ENCODE measurements at places on chromosomes 7 and 10.

GRCh38 chr10:98623176-98623575, 176.4 kb upstream of the HPS1 start:
- no peak for DNase-seq
- no peak overlapping the region for H3K4me3 ChIP-seq
- H3K27ac ChIP-seq, result no peak overlapping the region
- no peaks in the 10 kb centered on the region for H3K36me3 ChIP-seq

- H3K27me3 ChIP-seq, result peaks cover 99% of the 10 kb centered on the region
- H3K4me1 ChIP-seq, result no peaks in the 10 kb centered on the region
- H3K4me3 ChIP-seq, result no peak overlapping the region
- H3K27ac ChIP-seq, result no peak overlapping the region
Observed at GRCh38 chr7:1238450-1238882, 5.8 kb downstream of the UNCX start.

- H3K4me1 ChIP-seq, result peaks cover 16% of the 10 kb centered on the region
- no peaks in the 10 kb centered on the region for H3K27me3 ChIP-seq
- H3K36me3 ChIP-seq, result peaks cover 5% of the 10 kb centered on the region
- H3K4me3 ChIP-seq, result no peak overlapping the region
- no peak for DNase-seq
Observed at GRCh38 chr10:110446954-110447608, 50.6 kb upstream of the DUSP5 start.

- no peaks in the 10 kb centered on the region for H3K27me3 ChIP-seq
- peaks cover 8% of the 10 kb centered on the region for H3K4me1 ChIP-seq
- H3K4me3 ChIP-seq, result no peak overlapping the region
Observed at GRCh38 chr10:74900297-74900696, 73.9 kb downstream of the KAT6B start.

DNA sequence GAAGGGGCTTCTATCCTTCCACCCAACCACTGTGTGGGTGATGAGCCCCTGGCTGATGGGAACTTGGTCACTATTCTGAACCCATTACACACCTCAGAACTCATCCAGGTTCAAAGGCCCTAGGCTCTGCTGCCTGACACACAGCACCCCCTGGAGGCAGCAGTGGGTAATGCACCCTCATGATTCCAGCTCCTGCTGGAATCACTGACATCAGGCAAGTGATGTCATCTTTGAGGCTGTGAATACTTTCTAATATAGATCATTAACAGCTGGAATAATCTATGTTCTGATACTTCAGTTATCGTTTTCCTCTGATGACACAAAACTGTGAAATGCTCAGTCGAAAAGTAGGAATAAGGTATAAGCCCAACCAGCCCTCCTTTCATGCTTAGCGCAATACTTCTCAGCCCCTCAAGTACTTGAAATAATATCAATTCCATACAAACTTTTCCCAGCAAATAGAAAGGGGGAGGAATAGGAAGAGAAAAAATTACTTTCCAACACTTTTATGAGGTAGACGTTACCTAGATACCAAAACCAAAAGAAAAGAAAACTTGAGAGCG, 7.5 kb upstream of the RBP3 start:
- H3K4me1 ChIP-seq, result peaks cover 11% of the 10 kb centered on the region
- DNase-seq, result peak; percentile 79
- no peak overlapping the region for H3K4me3 ChIP-seq

DNA sequence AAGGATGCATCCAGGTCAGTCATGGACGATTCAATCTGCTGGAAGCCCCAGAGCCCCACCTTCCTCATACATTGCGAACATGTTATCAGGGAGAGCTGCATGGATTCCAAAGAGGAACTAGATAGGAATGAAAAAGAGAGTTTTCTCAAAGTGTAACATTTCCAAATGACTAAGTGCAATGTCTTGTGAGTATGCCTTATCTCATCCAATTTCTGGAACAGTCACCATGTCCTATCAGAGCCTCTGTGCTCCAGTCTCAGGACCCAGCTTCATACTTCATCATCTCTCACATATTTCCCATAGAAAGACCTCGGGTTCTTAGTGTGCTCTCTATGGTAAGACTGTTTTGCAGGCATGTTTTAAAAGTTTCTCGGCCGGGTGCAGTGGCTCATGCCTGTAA, 26.8 kb downstream of the ZC3HC1 start:
- H3K36me3 ChIP-seq, result peaks cover 33% of the 10 kb centered on the region
- H3K27ac ChIP-seq, result no peak overlapping the region
- DNase-seq, result no peak
- H3K4me1 ChIP-seq, result no peaks in the 10 kb centered on the region
- no peak overlapping the region for H3K4me3 ChIP-seq

GRCh38 chr10:110076559-110077318, 69.0 kb downstream of the ADD3 start:
- peaks cover 45% of the 10 kb centered on the region for H3K4me1 ChIP-seq
- no peaks in the 10 kb centered on the region for H3K36me3 ChIP-seq

GRCh38 chr10:7483848-7484247, 73.0 kb upstream of the SFMBT2 start:
- DNase-seq, result no peak
- H3K27ac ChIP-seq, result no peak overlapping the region
- H3K4me3 ChIP-seq, result no peak overlapping the region
- peaks cover 53% of the 10 kb centered on the region for H3K27me3 ChIP-seq
- H3K4me1 ChIP-seq, result no peaks in the 10 kb centered on the region

DNA sequence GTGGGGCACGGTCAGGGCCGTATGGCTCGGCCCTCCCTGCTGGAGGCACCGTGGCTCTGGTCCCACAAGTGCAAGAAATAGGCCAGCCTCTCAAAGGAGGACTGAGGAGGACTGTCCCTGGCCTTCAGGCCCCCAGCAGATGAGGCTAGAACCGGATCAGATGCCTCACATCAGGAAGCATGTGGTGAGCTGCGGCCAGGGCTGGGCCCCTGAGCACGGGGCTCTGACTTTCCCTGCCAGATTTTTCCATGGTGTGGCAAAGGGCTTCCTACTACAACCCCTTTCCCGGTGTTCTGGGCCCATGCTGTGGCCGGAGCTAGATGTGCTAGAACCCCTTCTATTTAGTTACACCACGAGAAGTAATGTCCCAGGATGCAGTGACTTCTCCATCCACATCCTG, 100.4 kb downstream of the TCERG1L start:
- DNase-seq, result no peak
- H3K27ac ChIP-seq, result no peak overlapping the region
- no peaks in the 10 kb centered on the region for H3K4me1 ChIP-seq
- H3K36me3 ChIP-seq, result no peaks in the 10 kb centered on the region
- H3K27me3 ChIP-seq, result no peaks in the 10 kb centered on the region

Data from Calu3 (cell line).